ENCODE measurements at places on chromosomes 3 and 15.

DNA sequence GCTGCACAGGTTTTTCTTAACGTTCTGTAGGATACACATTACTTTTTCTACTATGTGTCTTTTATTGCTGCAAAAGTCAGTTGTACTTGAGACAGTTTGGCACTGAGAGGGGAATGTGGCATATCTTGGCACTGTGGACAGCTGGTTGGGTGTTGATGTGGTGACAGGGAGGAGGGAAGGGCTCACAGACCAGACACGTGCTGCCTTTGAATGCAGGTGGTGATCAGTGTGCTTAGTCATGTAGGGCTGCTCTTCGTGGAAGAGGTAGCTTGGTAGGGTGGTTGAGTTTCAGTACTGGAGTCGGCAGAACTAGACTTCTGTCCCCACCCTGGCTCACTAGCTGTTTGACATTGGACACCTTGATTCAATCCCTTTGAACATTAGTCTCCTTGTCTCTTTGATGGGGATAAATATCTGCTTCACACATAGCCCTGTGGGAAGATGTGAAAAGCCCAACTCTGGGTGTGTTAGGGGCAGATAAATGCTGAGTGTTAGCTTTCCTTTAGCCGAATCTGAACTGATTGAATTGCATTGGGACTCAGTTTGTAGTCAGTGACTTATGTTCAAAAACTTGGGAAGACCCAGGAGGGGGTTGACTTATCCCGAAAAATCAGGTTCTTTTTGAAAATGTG, 108.4 kb downstream of the PTPRG start:
- DNase-seq = no peak

- no peak for DNase-seq
These were observed 191.8 kb downstream of the OPA1 start for GRCh38 chr3:193784822-193785221.

GRCh38 chr15:72199205-72199515, 1.6 kb upstream of the GRAMD2A start:
- DNase-seq = no peak

DNA sequence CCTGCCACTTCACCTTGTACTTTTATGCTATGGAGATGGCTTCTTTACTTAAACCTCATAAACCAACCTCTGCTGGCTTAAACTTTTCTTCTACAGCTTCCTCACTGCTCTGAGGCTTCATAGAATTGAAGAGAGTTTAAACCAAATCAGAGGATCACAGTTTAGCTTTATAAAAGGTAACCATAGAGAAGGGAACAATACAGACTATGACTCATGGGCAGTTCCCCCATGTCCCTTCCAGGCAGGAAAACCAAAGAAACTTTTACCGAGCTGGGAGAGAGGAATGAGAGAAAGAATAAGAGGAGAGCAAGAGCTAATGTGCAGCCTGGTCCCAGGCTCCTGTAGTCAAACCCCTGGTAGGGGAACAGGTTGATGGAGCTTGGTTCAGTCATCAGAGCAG, 53.9 kb upstream of the NEDD4 start:
- DNase-seq = peak; percentile 49

DNA sequence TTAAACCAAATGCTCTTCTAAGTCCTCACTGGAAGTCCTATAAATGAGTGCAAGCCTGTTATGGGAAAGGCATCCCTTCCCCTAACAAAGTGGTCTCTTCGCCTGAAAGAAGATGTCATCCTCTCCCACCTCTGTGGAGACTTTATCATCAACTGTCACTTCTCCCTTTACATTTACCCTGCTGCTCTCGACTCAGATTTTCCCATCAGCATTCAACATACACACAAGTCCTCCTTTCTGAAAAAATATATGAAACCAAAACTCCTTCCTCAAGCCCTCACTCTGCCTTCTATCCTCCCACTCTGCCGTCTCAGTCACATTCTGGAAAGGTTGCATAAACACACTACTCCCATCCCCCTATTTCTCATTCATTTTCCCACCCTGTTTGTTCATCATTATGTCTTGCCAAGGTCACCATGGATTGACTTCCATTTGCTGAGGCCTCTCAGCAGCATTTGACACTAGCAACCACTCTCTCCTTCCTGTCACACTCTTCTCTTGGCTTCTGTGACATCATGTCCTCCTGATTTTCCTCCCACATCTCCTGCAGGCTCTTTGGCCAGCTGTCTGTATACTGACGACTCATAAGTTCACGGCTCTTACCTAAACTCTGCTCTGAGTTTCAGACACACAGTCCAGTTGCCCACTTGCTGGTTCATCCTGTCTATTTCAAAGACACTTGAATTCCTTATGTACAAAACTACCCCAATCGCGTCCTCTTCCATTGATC, 70.3 kb upstream of the SMAD3 start:
- DNase-seq = peak; percentile 59
